ENCODE measurements at places on chromosomes 1 and 21.

DNA sequence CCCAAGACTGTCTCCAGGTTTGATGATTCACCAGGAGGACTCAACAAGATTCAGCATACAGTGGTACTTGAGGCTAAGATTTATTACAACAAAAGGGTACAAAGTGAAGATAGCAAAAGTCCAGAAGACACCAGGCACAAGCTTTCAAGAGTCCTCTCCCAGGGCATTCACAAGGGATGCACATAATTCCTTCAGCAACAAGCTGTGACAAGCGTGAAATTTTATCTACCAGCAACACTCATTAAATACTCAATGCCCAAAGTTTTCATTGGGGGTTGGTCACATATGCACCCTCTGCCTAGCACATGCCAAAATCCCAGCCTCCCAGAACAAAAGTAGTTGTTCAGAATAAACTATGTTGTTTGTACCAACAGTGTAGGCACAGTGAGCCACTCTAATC lies 62.3 kb downstream of the PRKACB start:
- DNase-seq: no peak

DNA sequence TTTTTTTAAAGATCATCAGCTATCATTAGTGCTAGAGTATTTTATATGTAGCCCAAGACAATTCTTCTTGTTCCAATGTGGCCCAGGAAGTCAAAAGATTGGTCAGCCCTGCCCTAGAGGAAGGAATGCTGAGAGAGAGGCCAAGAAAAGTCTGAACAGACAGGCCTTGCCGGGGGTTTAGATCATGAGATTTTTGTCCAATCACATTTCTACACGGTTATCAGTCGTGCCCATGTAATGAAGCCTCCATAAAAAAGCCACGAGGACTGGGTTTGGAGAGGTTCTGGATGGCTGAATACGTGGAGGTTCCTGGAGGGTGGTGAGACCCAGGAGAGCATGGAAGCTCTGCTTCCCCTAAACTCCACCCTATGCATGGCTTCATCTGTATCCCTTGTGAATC lies 24.3 kb upstream of the ENO1 start:
- no peak for DNase-seq

DNA sequence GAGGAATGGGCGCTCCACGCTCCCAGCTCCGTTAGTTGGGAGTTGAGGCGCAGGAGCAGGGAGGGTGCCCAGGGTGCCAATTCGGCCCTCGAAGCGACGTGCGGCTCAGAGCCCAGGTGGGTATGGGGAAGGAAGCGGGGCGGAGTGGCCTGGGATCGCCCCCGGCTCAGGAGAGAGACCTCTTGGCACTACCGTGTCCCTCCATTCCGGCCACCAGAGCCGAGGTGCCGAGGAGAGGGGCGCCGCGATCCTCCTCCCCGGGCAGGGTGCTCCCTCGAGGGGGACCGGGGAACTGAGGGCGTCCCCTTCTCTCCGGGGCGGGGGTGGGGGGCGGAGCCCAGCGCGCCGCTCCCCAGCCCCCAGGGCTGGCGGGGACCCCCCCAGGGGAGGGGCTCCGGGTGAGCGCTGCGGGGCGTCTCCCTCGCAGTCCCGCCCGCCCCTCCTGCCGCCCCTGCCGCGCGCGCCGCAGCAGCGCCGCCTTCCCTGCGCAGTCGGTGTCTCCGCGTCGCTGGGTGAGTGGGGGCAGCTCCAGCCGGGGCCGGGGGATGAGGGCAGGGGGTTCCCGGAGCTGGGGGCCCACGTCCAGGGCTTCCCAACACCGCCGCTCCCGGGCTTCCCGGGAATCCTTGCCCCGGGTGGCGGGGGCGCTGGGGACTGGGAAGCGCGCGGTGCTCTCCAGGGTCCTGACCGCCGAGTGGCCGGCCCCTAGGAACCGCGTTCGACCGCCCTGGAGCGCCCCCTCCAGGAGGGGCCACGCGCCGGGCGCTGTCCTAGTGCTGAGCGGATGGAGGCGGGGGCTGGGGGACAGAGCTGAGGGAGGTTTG lies at the start of gene HPCA:
Gene HPCA, plus strand, starts transcription at position 488 of the 824 bp plus-strand sequence. CDS start 2,408 bp downstream, outside the sequence.
- DNase-seq: peak; percentile 54

- DNase-seq: no peak
Observed at GRCh38 chr1:208509072-208509471, 264.9 kb upstream of the PLXNA2 start.

DNA sequence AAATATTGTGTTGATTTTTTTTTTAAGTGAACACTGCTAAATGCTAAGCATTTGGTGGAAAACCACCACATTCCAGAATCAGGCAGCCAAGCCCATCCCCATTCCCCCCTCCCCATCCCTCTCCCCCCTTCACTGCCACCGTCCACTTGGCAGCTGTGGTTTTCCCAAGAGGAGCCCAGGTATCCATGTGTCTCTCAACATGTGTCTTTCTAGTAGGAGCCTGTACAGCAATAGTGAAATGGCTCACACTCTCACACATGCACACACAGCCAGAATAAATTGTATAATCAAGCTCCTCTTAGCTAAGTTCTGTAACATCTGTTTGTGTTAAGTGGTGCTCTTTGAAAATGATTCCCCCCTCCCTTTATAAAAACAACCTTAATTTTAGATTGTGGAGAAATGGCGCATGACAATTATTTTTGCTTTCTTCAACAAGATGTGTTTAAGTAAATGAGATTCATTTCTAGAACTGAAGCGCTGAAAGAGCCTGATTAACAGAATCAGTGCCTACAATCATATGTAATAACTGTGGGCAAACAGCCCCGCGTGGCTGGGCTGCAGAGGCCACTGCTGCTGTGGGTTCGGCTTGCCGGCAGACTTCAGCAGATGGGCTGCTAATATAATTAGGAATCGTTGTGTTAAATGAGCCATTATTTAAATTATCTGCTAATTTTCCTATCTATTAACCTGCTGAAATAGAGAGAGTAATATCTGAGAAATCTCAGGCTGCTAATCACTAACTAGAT lies 43.3 kb downstream of the BACE2 start:
- DNase-seq: no peak

DNA sequence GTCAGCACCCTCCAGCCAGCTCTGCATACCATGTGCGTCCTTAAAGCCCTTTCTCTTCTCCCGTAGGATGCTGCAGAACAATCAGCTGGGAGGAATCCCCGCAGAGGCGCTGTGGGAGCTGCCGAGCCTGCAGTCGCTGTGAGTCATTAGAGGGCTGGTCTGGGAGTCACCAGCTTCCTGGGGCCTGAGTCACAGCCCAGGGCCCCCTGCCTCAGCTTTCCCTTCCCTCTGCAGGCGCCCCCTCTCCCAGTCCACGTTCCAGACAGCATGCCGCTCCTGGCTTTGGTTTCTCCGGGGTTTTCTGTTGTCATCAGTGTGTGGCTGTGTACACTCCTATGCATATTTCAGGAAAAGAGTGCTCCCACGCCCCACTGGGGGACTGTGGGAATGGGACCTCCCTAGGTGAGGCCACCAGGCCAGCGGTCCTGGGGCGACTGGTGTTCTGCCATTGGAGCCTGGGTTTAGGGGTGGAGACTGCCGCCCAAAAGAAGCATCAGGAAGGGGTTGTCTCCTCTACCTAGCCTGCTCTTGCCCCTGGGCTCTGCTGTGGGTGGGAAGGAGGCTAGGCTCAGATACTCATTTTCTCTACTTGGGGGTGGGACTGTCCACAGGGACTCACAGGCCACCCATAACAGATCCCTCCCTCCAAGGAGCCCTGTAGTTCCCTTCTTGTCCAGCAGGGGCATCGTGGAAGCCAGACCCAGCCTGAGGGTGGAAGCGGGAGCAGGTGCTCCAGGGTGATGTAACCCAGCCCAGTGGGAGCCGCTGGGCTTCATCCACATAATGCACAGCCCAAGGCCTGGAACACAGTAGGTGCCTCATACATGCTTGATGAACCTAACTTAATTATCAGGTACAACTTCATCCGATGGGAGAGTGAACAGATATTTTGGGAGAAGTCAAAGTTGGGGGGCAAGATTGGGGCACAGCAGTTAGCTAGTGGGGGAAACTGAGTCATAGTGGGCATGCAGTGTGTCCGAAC lies 42.5 kb downstream of the LGR6 start:
- DNase-seq: peak; percentile 74

DNA sequence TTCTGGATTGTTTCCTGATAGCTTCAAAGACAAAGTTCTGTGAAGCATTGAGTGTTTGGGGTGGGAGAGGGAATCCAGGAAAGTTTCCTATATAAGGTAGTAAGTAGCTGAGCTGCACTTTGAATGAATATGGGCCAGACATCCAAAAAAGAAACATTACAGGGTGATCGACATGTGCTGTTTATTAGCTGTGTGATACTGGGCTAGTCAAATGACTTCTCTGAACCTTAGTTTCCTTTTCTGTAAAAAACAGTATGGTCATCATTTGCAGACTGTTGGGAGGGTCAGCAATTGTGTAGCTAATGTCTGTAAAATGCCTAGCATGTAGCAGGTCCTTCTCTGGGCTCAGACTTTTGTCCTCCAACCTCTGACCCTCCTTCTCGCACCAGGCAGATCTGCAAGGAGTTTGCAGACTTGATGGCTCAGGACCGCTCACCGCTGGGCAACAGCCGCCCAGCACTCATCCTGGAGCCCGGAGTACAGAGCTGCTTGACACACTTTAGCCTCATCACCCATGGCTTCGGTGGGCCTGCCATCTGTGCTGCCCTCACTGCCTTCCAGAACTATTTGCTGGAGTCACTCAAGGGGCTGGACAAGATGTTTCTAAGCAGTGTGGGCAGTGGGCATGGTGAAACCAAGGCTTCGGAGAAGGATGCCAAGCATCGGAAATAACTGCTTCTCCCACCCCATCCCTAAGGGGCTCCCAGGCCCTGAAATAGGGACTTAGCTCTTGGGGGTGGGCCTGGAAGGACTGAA lies 21.1 kb downstream of the TFAP2E start:
- DNase-seq: no peak

GRCh38 chr1:99177465-99177864 lies 86.8 kb upstream of the PLPPR4 start:
- no peak for DNase-seq

Measured in stimulated activated CD4-positive, alpha-beta T cell treated with anti-CD3 and anti-CD28 coated beads, Interleukin-1b, Interleukin-23, amount 100 ng/mL, for 48 hours (primary cell).